ENCODE measurements at places on chromosomes 12 and 14. TPM values are rescaled to one million over a fixed set of nuclear protein-coding genes. Genes with fewer than 3 reads are reported as not detected.

COCH gene
- total RNA-seq, result not detected

SLC5A8 gene
- 0.15 TPM for total RNA-seq

PUS1 gene
- total RNA-seq, result 18.6 TPM

GPRC5D gene
- total RNA-seq, result not detected

CEP170B gene
- total RNA-seq, result 12.0 TPM

CAMKK2 gene
- total RNA-seq, result 14.5 TPM

SLC41A2 gene
- total RNA-seq, result 7.9 TPM

RNASE1 gene
- total RNA-seq, result not detected

KIF26A gene
- 0.33 TPM for total RNA-seq

SYT1 gene
- total RNA-seq, result under 0.01 TPM

AQP2 gene
- total RNA-seq, result not detected

PPP1R1A gene
- total RNA-seq, result not detected

TAS2R7 gene
- not detected for total RNA-seq

OTUB2 gene
- 1.3 TPM for total RNA-seq

EXOC3L4 gene
- not detected for total RNA-seq

PSMA3 gene
- 226 TPM for total RNA-seq

SLC4A8 gene
- 0.33 TPM for total RNA-seq

KRT79 gene
- total RNA-seq, result not detected

ANO4 gene
- 1.7 TPM for total RNA-seq

ACOT6 gene
- total RNA-seq, result not detected

Measured in melanocyte of skin (primary cell).